ENCODE measurements at places on chromosomes 6 and 20.

DNA sequence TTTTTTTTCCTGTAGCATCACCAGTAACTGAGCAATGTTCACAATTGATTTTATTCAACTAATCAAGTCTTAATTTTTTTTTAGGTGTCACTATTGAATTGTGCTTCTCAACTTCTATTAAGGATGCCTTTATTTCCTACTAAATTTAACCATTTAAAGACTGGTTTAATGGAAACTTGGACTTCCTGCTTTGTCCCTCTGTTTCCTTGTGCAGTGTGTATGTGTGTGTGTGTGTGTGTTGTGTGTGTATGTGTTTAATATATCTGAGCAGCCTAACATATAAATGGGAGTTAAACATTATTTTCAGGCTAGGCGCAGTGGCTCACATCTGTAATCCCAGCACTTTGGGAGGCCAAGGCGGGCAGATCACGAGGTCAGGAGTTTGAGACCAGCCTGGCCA lies 1.8 kb downstream of the SERPINB6 start:
- DNase-seq: no peak

GRCh38 chr6:2296781-2297180 lies 51.4 kb upstream of the GMDS start:
- DNase-seq: no peak

GRCh38 chr20:41226426-41226825 lies 89.1 kb downstream of the PLCG1 start:
- DNase-seq: no peak

DNA sequence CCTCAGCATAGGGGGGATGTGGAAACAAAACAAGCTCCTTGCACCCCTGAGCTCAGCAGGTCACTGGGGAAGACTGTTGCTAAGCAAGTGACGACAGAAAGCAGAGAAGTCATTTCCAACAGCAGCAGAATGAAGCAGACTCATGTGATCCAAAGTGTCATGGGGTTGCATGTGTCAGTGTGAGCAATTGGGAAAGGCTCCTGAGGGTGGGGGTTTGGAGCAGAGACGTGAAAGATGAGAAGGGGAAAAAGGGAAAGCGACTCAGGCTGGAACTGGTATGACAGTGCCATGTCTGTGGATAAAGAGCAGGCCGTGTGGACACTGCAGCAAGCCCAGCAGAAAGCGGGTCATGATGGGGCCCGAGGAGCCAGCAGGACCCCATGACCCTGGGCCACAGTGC lies 363.9 kb downstream of the PREX1 start:
- DNase-seq: no peak

- no peak for DNase-seq
Measured at GRCh38 chr6:40588480-40588879, 1.3 kb upstream of the LRFN2 start.

DNA sequence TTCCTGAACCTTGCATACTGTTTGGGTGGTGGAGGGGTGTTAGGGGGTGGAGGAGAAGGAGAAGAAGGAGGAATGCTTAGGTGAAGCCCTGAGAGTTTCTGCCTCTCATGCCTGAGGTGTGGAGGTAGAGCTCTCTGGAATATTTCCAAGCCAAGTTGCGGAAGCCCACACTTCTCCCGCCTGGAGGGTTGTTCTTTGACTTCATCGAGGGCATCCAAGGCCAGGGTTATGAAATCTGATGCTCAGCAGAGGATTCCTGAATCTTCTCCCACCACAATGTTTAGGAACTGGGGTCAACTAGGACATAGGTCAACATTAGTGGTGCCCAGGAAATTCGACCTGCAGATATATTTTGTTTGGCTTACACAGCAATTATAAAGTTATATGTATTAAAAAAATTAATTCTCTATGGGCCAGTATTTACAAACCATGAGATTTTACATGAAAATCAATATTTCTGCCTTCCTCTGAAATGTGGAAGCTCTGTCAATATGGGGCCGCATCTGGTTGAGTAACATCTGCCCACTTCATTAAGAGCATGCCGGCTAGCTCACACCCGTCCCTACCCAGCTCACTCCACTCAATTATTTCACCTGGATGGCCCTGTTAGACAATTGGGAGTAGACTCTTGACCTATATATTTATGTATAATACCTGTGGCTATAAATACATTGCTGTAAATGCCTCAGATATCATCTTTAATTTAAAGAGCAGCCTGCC lies 257.1 kb upstream of the ZFP64 start:
- no peak for DNase-seq

DNA sequence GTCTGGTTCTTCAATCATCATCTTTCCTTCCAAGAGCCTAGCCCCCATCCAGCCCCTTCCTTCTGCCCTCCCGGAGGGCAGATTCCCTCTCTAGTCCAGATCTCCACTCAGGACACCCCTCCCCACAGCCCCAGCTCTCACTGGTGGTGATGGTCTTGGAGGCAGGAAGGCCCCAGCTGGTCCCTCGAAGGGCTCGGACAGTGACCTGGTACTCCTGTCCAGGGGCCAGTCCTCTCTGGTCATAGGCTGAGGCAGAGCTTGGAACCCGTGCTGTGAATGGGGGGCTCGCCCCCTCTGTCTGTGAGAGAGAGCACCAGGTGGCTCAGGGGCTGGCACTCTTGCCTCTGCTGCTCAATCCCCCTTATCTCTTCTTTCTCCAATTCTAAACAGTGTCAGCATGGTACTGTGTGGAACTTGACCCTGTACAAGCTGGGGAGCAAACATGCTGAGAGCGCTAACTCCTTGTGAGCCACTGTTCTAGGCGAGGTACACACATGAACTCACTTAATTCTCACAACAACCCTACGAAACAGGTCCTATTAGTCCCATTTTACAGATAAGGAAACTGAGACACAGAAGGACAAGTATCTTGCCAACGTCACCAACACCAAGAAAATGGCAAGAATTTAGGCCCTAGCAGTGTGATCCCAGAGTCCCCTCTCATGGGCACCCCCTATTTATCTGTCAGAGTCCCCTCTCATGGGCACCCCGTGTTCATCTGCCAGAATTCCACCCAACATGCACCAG lies 19.9 kb downstream of the TNXB start:
- DNase-seq: no peak

- no peak for DNase-seq
Measured at GRCh38 chr6:33411632-33412005, 805 bp downstream of the PHF1 start.

DNA sequence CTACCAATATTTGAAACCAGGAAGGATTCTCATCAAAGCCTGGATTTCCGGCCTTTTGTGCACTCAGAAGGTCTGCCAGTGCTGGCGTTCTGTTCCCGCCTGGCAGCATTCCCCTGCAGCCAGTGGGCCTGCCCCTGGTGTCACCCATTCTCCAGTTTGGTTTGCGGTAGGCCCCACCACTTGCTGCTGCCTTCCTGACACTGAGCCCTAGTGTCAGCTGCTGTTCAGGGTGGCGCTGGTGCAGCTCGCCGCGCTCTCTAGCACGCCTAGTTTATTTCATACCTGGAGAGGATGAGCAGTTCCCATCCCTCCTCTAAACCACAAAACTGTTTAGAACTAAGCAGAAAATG lies 9.5 kb downstream of the NPEPL1 start:
- DNase-seq: no peak

- no peak for DNase-seq
Measured at GRCh38 chr20:23636182-23636907, 1.4 kb downstream of the CST3 start.

DNA sequence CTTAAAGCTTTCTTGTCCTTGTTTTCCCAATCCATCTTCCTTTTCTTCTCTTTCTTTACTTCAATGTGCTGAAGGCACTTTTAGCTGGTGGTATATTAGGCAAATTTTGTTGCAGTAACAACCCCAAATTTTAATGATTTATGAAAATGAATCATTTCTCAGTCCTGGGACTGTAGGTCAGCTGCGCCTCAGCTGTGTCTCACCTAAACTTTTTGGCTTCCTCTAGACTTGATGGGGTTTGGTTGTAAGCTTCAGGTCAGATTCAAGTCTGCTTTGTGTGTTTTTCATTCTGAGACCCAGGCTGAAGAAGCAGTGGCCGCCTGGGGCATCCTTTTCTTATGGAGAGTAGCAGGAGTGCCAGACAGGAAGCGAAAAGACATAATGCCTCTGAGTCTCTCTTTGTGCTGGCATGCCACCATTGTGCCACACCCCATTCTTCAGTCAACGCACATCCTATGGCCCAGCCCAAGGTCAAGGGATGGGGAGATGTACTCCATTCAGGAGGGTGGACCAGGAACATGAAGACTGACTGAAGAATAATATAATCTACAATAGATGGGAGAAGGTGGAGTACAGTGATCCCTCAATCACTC lies 28.9 kb upstream of the CD83 start:
- no peak for DNase-seq

- DNase-seq: no peak
Measured at GRCh38 chr6:47781732-47782131, at the start of gene OPN5. TSS of gene OPN5 (plus strand) at chr6:47782032. CDS start at chr6:47782067, 35 bp downstream.

DNA sequence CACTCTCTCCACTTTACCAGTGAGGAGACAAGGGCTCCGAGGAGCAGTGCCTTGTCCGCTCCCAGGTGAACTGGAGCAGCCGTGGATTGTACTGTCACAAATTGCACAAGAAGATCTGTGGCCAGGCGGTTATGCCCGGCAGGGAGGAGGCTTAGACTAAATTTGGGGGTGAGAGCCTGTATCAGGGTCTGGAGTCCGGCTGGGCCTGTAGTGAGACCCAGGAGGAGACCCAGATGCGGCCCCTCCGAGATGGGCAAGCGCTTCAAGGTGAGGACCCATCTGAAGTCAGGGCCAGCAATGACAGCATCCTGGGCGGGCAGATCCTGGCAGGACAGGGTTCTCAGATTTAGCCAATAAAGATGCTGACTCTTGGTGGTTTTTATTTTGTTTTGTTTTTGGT lies 27.6 kb downstream of the BANF2 start:
- DNase-seq: no peak

GRCh38 chr20:64136004-64136710 lies 28.1 kb upstream of the MYT1 start:
- no peak for DNase-seq

DNA sequence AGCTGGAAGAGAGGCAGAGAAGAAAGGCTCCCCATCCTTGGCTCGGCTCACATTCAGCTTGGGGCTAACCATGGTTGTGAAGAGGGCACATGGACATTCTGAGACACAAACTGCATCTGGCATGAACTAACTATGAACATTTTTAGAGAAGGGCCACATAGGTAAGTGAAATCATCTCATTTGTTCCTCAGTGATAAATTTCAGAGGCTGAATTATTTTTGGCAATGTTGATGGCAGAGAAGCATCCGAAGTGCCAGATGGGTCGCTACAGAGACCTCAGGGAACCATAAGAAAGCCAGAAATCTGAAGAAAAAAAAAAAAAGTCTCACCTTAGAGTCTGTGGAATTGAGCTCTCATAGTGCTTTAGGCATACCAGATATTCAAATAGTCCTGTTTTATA lies 49.2 kb upstream of the FABP7 start:
- DNase-seq: no peak

DNA sequence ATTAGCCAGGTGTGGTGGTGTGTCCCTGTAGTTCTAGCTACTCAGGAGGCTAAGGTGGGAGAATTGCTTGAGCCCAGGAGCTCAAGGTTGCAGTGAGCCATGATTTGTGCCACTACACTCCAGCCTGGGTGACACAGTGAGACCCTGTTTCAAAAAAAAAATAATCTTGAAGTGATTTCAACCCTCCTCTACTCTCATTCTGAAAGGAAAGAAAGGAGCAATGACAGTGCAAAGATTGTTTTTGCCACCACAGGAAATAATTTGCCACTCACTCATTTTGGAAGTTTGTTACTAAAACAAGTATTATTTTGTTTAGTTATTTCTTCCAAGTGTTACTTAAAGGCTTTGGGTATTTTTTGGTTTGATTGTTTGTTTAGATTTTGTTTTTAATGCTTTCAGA lies 45.6 kb downstream of the BLTP3A start:
- no peak for DNase-seq

DNA sequence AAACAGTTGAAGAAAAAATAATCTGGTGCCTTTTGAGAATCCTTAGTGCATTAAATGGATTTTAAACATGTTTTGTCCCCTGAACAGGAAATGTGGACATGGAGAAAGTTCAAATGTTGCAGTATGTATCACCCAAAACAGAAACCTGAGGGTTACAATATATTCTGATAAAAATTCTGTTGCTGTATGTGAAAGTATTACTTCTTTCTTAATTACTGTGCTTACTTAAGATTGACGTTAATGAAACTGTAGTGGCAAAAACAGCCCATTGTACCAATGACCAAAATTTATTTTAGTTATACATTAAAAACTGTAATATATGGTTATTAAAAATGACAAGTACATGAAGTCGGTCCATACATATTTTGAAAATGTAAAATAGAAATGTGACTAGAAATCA lies 100.6 kb downstream of the PRDM1 start:
- DNase-seq: no peak

DNA sequence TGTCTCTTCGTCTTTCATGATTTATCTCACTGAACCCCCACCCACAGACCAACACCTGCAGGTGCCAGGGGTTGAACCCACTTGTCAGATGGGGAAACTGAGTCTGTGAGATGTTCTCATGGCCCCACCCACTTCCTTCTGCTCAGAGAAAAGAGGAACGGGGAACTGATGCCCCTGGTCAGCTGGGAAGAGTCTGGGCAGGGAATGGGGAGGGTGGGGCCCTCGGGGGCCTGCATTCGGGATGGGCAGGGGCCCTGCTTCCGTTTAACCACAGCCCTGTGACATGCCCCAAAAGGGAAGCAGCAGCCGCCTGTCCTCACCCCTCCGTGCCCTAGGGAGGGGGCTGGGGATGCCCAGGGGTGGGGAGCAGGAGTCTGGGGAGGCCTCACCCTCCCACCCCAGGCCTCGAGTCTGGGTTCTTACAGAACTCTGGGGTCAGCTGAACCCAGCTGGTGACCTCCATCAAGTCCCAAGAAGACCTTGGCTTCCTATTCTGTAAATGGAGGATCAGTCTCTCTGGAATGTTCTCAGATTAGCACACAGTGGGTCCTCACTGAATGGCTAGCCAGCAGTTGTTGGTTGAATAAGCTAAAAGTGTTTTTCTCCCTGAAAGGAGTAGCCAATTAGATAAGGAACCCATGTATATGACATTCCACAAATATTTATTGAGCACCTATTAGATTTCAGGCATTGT lies 81.5 kb downstream of the CEBPB start:
- DNase-seq: no peak

DNA sequence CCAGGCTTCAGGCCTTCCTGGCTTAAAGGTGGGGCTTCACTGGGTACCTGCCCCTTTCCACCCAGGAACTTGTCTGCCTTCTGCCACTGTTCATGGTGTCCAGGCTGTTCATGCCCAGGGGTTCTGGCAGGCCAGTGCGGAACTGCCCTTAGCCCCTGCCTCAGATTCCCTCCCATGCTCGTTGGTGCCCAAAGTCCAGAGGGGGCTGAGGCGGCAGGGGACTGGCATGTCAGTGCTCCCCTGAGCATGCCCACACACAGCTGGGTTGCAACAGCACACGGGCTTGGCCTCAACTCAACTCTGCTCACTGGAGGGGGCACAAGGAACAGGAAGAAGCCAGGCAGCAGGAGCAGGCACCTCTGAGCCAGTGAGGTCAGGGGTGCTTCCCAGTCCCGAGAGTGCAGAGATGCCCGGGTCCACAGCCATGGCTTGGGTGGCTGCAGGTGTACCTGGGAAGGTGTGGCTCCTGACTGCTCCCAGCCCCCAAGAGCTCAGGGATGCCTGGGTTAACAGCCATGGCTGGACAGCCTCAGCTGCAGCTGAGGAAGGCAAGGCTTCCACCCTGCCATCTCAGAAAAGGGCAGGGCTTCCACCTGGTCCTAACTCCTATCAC lies 845.9 kb downstream of the EYS start:
- no peak for DNase-seq

Data from astrocyte of the spinal cord (primary cell).